ENCODE measurements at places on chromosomes 5 and 9.
A peak's percentile ranks its signal among the peaks of the same experiment; 100 is the strongest.

DNA sequence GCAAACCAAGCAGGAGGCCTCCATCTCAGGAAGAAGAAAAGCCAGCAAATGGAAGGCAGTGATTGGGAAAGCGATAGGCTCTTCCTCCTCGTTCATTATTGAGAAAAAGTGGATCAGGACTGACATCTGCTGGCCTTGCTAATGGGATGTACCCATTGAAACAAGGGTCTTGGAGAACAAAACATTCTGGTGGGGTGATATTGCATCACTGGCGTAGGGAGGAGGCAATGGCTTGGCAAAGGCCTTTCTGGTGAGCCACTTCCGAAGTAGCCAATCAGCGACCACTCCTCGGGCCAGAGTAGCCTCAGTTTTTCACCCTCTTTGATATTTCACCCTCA is 86.7 kb upstream of the NFIB start:
- H3K36me3 ChIP-seq, result no peaks in the 10 kb centered on the region
- H3K27me3 ChIP-seq, result no peaks in the 10 kb centered on the region
- no peak for DNase-seq

- H3K36me3 ChIP-seq, result no peaks in the 10 kb centered on the region
- H3K4me3 ChIP-seq, result no peak overlapping the region
- H3K27me3 ChIP-seq, result no peaks in the 10 kb centered on the region
- no peak overlapping the region for H3K27ac ChIP-seq
- DNase-seq, result no peak
Observed at GRCh38 chr9:18479405-18479804, 5.5 kb downstream of the ADAMTSL1 start.

DNA sequence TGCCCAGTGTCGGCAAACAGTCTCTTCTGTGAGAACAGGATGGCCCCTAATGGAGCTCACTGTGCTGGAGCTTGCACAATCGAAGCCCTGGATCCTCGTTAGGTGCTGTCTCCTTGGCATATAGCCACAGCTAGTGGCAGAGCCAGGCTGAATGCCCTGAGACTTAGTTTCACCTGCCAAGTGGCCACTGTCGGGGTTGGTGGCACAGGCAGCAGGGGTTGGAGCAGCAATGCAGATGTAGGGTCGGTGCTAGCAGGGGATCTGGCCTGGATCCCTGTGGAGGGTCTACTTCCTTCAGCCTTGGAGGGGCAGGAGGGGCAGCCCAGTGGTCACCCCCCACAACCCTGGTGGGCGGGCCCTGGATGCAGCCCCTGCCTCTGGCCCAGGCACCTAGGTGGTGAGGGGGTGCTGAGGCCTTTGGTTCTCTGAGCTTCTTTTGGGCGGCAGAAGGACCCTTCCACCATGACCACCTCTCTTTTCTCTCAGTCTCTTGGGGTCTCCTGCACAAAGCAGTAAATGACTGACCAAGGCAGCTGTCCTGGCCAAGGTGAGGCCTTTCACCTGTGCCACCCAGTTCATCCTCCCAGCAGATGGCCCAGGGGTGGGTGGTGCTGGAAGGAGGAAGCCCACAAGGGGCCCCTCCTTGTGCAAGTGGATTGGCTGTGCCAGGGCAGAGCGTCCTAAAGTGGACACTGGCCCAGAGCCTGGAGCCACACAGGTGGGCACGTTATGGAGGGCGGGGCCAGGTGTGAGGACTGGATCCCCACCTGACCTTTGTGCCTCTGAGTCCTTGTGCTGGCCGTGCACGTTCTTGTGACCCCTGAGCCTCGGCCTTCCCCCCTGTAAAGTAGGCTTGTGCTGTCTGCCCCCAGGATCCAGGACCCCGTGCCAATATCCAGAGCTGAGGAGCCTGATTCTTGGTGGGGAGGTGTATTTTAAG is 44.8 kb downstream of the PHF2 start:
- H3K27me3 ChIP-seq, result no peaks in the 10 kb centered on the region
- DNase-seq, result no peak
- H3K4me1 ChIP-seq, result no peaks in the 10 kb centered on the region
- H3K27ac ChIP-seq, result no peak overlapping the region

- H3K36me3 ChIP-seq, result no peaks in the 10 kb centered on the region
- no peaks in the 10 kb centered on the region for H3K27me3 ChIP-seq
- H3K27ac ChIP-seq, result no peak overlapping the region
- H3K4me1 ChIP-seq, result no peaks in the 10 kb centered on the region
Observed at GRCh38 chr5:167514461-167514860, 777.0 kb upstream of the WWC1 start.

DNA sequence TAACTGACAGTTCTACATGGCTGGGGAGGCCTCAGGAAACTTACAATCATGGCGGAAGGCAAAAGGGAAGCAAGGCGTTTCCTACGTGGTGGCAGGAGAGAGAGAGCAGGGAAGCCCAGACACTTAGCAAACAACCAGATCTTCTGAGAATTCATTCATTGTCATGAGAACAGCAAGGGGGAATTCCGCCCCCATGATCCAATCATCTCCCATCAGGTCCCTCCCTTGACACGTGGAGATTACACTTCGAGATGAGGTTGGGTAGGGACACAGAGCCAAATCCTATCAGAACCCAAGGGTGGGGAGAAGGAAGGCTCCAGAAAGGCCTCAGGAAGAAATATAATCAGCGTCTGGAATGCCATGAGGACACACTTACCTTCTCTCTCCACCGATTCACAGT is 34.3 kb downstream of the KIF4B start:
- peaks cover 9% of the 10 kb centered on the region for H3K27me3 ChIP-seq
- DNase-seq, result no peak
- no peaks in the 10 kb centered on the region for H3K36me3 ChIP-seq
- no peak overlapping the region for H3K4me3 ChIP-seq

DNA sequence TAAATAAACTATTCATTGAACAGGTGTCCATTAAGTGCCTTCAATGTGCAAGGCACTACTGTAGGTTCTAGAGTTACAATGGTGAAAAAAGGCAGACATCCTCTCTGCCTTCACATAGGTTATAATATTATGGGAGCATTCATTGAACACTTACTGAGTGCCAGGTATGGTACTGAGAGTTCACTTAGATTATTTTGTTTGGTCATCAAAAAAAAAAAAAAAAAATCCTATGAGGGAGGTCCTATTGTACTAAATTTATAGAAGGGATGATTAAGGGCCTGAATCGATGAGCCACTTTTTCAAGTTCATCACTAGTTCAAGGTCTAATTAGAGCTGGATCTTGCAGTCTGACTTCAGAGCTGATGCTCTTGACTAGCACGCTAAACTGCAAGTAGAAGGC is 22.8 kb upstream of the PANK3 start:
- H3K36me3 ChIP-seq, result no peaks in the 10 kb centered on the region
- H3K4me1 ChIP-seq, result no peaks in the 10 kb centered on the region
- no peak overlapping the region for H3K27ac ChIP-seq
- no peak overlapping the region for H3K4me3 ChIP-seq
- no peaks in the 10 kb centered on the region for H3K27me3 ChIP-seq

DNA sequence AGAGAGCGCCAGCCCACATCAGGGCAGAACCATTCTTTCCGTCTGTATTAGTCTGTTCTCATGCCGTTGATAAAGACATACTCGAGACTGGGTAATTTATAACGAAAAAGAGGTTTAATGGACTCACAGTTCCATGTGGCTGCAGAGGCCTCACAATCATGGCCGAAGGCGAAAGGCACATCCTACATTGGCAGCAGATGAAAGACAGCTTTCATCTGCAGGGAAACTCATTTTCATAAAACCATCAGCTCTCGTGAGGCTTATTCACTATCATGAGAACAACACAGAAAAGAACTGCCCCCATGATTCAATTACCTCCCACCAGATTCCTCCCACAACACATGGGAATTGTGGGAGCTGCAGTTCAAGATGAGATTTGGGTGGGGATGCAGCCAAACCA is 4.7 kb upstream of the FSD1L start:
- H3K4me1 ChIP-seq, result no peaks in the 10 kb centered on the region
- no peaks in the 10 kb centered on the region for H3K27me3 ChIP-seq
- H3K4me3 ChIP-seq, result no peak overlapping the region
- H3K36me3 ChIP-seq, result no peaks in the 10 kb centered on the region

DNA sequence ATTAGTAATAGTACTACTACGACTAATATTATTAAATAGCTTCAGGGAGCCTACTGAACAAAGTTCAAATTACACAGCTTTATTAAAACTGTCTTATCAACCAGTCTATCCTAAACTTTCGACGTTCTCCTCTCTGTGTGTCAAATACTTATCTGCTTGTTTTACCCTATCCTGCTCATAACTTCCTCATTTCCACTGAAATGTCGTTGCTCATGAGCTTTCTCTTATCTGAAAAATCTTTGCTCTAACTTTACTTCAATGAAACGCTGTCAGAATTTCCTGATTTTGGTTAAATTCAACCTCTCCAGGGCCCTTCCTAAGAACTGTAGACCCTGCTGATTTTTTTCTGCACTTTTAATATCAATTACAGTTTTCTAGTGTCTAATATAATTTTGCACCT is 1431.0 kb upstream of the WWC1 start:
- H3K4me1 ChIP-seq, result no peaks in the 10 kb centered on the region
- H3K27me3 ChIP-seq, result no peaks in the 10 kb centered on the region
- H3K4me3 ChIP-seq, result no peak overlapping the region
- no peak overlapping the region for H3K27ac ChIP-seq

DNA sequence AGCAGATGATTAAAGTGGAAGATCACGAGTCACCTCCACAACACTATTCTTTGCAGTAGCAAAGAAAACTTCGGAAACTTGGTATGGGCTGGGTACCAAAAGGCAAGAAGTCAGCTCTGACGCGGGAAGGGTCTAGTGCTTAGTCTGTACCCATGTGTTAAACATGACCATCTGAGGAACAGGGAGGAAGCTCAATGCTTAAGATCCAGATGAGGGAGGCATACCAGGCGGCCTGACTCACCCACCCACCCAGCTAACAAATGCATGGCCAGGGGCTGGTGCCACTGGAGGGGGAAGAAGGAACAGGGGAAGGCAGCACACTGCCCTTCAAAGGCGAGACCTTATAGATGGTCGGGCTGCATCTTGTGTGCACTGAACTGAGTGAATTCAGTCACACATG is 41.8 kb downstream of the CAMSAP1 start:
- no peak overlapping the region for H3K4me3 ChIP-seq
- no peaks in the 10 kb centered on the region for H3K4me1 ChIP-seq
- no peak overlapping the region for H3K27ac ChIP-seq
- H3K27me3 ChIP-seq, result no peaks in the 10 kb centered on the region
- no peaks in the 10 kb centered on the region for H3K36me3 ChIP-seq
- DNase-seq, result no peak

DNA sequence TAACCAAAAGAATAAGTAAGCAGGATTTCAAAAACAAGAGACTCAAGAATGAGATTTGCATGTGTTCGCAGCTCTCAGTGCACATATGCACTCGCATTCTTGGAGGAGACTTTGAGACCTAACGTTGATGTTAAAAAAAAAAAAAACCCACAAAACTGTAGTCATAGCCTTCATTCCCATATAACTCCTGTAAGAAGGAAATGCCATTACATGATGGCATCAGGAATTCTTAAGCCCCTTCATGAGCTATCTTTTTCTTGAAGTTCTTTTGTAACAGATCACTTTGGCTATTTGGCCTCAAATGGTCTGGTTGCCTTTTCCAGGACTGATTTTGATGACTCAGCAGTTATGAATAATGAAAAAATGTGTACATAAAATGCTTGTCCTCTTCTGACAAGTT is 113.8 kb downstream of the ALDH1A1 start:
- H3K27ac ChIP-seq, result no peak overlapping the region
- no peak for DNase-seq
- no peaks in the 10 kb centered on the region for H3K36me3 ChIP-seq
- no peaks in the 10 kb centered on the region for H3K27me3 ChIP-seq
- no peaks in the 10 kb centered on the region for H3K4me1 ChIP-seq

GRCh38 chr9:107118863-107119624 is 164.0 kb upstream of the RAD23B start:
- no peaks in the 10 kb centered on the region for H3K4me1 ChIP-seq
- no peak for DNase-seq
- no peaks in the 10 kb centered on the region for H3K36me3 ChIP-seq
- H3K4me3 ChIP-seq, result no peak overlapping the region
- H3K27me3 ChIP-seq, result no peaks in the 10 kb centered on the region

DNA sequence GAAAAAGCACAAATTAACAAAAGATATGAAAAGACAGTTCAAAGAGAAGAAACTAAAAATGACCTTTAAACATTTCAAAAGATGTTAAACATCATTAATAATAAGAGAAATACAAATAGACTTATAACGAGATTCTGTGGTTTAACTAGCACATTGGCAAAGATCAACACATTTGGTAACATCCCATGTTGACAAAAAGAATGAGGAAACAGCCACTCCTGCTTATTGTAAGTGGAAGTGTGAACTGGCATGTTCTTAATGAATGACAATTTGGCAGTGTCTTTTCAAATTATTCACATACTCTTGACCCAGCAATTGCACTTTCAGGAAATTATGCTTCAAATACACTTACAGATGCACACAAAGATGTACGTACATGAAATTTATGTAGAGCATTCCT is 176.3 kb downstream of the TLE1 start:
- no peak overlapping the region for H3K27ac ChIP-seq
- no peak for DNase-seq
- no peaks in the 10 kb centered on the region for H3K36me3 ChIP-seq
- H3K27me3 ChIP-seq, result no peaks in the 10 kb centered on the region
- no peak overlapping the region for H3K4me3 ChIP-seq
- no peaks in the 10 kb centered on the region for H3K4me1 ChIP-seq

GRCh38 chr9:93562157-93562556 is 14.2 kb upstream of the PHF2 start:
- H3K4me3 ChIP-seq, result no peak overlapping the region
- H3K4me1 ChIP-seq, result no peaks in the 10 kb centered on the region
- no peak overlapping the region for H3K27ac ChIP-seq

GRCh38 chr5:54867310-54867944 is 118.0 kb downstream of the ESM1 start:
- H3K4me3 ChIP-seq, result no peak overlapping the region
- no peaks in the 10 kb centered on the region for H3K4me1 ChIP-seq
- no peaks in the 10 kb centered on the region for H3K36me3 ChIP-seq
- H3K27me3 ChIP-seq, result peaks cover 17% of the 10 kb centered on the region

DNA sequence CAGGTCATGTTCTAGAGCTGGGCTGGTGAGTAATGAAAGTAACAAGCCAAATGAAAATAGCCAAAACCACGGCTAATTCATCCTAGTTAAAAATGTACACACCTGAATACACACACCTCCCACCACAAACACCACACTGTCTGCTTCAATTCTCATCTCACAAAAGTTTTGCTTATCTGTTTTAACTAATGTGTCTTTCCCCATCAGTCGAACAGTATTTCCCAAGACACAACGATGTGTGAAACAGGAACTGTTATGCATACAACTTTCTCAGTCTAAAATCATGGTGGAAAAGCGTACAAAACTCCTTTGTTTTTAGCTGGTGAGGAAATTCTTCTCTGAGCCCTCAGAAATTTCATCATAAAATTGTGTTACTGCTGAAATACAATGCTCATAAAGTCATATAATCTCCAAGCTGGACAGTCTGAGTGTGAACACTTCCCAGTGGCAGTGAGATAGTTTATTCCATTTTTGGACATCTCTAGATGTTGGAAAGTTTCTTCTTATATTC is 242.4 kb downstream of the EFNA5 start:
- no peaks in the 10 kb centered on the region for H3K27me3 ChIP-seq
- H3K36me3 ChIP-seq, result no peaks in the 10 kb centered on the region
- 0 out of 2 replicates have a peak overlapping the region, but pooled peaks have one; percentile 1 for H3K4me3 ChIP-seq
- H3K27ac ChIP-seq, result peak overlapping the region; percentile 77
- DNase-seq, result no peak

DNA sequence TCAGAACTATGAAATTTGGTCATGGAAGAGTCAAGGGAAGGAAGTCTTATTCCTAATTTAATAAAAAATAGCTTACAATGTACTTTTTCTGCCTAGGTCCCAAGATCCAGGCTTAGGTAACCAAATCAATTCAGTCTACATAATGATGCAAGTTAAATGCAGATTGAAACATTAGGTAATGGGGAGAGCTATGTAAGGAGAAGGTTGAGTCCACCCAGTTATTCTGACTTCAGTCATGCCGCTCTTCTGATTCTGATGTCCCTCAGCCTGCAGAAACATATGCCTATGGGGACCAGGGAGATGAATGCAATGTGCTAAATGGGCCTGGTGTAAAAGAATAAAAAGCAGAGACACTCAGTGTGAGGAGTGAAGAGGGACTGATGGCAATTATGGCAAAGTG is 63.9 kb downstream of the MAMDC2 start:
- H3K36me3 ChIP-seq, result no peaks in the 10 kb centered on the region
- H3K4me1 ChIP-seq, result no peaks in the 10 kb centered on the region
- H3K27me3 ChIP-seq, result no peaks in the 10 kb centered on the region

Data from Panc1 (cell line).